ENCODE measurements at places on chromosomes 1 and 21.
A peak's percentile ranks its signal among the peaks of the same experiment; 100 is the strongest.

- DNase-seq: no peak
Measured at GRCh38 chr1:27555700-27556424, 48.1 kb downstream of the AHDC1 start.

GRCh38 chr1:179586107-179586823 is 5.4 kb upstream of the TDRD5 start:
- DNase-seq: peak; percentile 29

DNA sequence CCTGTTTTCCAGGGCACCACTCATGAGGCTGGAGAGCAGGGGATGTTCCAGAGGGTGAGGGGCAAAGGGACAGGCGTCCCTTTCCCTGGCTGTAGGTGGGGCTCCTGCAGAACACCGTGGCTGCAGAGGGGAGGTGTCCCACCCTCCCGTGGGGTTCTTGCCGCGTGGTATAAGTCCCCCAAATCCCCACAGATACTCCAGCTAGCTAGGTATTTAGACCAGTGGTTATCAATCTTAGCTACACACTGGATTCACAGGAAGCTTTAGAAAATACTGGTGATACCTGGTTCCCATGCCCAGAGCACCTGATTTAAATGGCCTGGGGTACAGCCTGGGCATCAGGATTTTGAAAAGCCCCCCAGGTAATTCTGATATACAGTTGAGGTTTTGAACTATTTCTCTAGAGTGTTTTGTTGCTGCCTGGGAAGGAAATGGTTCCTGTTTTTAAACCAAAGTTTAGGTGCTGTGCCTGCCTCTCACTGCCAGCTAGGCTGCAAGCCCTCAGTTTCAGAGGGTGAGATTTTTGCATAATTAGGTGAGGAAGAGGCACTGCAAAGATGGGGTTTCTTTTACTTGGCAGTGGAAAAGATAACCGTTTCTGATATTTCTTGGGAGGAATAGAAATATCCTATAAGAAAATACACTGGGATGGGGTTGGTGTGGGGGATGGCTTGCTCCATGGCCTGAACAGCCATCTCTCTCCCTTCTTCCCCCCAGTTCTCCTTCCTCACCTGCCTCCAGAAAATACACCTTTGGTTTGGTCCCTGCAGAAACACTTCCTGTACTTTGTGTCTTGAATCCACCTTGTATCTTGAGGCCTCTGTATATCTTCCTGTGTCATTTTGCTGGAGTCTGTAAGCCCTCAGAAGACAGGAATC is 51.7 kb downstream of the RASSF5 start:
- no peak for DNase-seq

DNA sequence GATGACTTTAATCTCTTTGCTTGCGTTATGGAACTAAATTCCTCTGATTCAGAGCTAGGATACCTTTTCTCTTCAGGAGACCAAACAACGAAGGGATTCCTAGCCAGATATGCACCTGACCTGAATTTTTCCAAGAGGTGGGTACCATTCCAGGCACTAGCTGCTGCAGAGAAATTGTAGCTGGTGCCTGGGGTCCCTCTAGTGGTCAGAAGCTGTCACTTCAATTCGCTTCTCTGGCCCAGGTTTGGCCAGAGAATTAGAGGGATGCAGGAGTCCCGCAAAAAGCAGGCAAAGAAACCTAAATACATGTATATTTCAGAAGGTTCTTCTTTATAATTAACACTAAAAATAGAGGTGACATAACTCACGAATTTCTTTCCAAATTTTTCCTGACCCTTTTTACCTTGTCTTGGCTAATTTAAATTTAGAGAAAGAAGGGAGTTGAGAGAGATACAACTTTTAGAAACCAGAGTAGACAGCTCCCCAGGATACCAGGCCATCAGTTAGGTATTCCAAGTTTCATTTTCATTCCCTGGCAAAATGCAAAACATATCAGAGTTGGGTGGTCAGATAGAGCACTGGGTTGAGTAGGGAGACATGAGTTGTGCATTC is 9.6 kb downstream of the ACKR1 start:
- peak; percentile 73 for DNase-seq

- no peak for DNase-seq
Measured at GRCh38 chr1:230368363-230368762, 57.8 kb downstream of the PGBD5 start.

GRCh38 chr1:183206538-183207122 is 20.6 kb downstream of the LAMC2 start:
- DNase-seq: no peak

DNA sequence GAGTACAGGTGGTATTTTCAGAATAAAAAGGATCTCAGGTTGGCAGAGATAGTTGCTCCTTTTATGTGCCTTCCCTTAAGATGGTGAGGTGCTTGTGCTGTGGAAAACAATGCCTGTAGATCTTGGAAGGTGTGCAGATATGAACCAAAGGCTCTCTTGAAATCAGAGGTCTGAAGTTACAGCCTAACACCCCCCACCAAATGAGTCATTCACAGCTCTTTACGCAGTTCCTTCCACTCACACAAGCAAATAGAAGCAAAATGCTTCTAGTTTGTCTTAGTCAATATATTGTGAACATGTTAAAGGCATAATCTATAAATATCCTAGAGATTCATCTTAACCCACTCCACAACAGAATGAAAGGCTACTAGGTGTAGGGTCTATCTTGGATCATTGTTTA is 128.9 kb upstream of the NR5A2 start:
- no peak for DNase-seq

DNA sequence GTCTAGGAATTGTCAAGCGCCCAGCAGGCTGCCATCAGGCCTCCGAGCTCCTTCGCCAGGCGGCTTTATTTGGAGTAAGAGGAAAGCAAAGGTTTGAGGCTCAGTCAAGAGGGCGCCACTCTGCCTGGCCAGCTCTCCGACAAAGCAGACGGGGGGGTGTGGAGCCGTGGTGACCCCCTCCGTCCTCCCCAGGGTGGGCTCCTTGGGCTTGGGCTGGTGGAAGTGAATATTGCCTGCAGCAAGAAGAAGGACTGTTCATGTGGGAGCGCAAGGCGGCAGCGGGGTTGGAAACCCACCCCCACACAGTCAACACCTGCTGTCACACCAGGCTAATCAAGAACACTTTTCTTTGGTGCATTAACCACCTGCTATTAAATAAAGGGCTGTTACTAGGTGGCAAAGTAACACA is 14.6 kb downstream of the EPHX1 start:
- no peak for DNase-seq

DNA sequence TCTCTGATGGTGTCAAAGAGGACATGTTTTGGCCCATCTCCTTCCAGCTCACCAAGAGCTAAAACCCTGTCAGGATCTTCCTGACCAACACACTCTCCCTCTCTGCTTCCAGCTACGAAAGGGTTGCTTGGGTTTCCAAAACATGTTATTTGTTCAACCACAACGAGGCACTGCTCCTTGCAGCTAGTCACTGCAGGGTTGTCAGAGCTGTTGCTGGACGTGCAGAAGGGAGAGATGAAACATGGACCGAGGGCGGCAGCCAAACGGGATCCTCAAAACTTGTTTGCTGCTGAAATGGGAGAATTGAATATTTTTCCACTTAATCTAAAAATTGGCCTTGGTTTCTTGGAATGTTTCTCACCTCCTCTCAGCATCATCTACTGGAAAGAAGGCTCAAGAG is 12.4 kb downstream of the ZBTB18 start:
- no peak for DNase-seq

DNA sequence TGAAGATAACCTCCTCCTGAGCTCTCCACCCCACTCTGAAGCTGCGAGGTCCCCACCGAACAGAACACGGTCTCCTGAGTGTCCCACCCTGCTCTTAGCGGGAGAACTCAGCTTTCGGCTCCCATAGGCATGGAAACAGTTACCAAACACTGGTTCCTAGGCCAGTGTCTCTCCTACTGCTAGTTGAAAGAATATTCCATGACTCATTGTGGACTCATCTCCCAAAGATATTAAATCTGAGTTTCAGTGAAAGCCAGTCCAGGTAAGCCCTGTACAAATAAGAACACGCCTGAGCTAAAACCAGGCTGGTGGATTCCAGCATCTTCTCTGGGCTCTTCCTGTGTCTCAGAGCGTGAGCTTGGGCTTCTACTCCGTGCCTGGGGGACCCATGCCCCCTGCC is 107.5 kb upstream of the CLDN14 start:
- DNase-seq: no peak

DNA sequence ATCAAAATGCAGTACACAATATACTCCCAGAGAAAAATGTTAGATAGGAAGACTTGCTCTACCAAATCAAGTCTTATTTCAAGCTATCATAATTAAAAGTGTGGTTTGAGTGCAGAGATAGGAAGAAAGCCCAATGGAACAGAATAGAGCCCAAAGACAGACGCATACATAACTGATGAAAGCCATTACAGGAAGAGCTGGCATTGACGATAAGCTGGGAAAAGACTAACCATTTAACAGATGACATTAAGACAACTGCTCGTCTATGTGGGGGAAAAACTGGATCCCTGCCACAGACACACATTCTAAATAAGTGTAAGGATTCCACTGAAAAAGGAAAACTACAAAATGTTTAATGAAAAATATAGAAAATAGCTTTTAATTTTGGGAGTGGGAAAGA is 85.5 kb downstream of the NGF start:
- DNase-seq: no peak

DNA sequence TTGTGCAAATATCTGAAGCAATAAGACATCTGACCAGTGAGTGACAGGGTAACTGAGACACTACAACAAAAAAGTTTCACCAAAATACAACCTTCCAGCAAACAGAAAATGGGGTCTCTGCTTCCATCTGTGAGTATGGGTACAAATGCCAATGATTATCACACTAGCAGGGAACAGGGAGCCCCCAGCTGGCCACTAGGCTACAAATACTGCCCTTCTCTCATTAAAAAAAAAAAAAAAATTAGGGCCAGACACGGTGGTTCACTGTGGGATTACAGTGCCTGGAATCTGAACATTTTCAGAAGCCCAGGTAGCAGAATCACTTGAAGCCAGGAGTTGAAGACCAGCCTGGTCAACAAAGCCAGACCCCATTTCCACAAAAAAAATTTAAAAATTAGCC is 48.4 kb upstream of the EDARADD start:
- DNase-seq: no peak

- DNase-seq: no peak
Measured at GRCh38 chr1:119108988-119109387, 31.5 kb downstream of the WARS2 start.

GRCh38 chr1:87706779-87707228 is 378.1 kb downstream of the LMO4 start:
- DNase-seq: no peak

DNA sequence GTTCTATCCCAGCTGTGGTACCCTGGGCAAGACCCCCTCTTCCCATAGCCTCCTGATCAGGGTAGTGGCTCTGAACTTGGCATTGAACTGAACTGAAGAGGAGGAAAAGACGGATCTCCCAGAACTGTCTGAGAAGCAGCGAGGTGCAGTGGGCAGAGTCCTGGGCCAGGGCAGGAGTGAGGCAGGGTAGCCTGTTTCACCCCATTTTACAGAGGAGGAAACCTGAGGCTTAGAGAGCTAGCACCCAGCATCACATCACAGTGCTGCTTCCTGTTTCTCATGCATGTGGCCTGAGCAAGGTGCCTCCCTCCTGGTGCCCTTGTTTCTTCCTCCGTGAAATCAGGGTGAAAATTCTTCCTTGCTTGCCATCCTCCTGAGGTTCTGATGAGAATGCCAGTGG is 17.1 kb downstream of the ZNF362 start:
- no peak for DNase-seq

- DNase-seq: peak; percentile 25
Measured at GRCh38 chr1:81237473-81238089, 563.2 kb upstream of the ADGRL2 start.

- DNase-seq: no peak
Measured at GRCh38 chr1:209457401-209458125, 126.0 kb upstream of the CAMK1G start.

DNA sequence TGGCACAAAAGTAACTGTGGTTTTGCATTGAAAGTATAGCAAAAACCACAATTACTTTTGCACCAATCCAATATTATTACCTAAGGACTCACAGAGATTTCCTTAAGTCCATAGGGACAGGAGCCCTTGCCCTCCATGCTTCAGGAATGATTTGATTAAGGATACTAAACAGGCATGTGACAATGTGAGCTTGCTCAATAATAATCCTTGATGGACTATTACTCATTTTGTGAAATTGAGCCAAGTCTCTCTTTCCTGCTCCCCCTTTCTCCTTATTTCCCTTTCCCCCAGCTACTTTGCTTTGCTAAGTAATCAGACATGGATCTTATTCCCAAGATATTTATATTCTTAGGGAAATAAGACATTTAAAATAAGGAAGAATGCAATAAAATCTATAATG is 21.6 kb upstream of the RGL1 start:
- DNase-seq: peak; percentile 59

DNA sequence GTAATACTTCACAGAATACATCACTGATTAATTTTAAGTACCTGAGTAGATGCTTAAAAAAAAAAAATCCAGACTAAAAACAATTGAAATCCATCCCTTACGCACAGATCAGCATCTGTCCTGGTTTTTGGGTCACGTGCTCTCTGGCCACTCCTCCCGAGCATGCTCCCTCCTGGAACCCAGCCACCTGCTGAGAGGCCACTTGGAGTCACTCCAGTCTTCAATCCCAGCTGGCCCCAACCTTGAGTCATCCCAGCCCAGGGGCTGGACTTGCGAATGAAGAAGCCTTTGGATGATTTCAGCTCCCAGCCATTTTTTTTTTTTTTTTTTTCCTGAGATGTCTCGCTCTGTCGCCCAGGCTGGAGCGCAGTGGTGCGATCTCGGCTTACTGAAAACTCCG is 8.9 kb downstream of the MAP1LC3C start:
- peak; percentile 59 for DNase-seq

- DNase-seq: peak; percentile 88
Measured at GRCh38 chr1:207049974-207050391, 1.0 kb downstream of the YOD1 start.

DNA sequence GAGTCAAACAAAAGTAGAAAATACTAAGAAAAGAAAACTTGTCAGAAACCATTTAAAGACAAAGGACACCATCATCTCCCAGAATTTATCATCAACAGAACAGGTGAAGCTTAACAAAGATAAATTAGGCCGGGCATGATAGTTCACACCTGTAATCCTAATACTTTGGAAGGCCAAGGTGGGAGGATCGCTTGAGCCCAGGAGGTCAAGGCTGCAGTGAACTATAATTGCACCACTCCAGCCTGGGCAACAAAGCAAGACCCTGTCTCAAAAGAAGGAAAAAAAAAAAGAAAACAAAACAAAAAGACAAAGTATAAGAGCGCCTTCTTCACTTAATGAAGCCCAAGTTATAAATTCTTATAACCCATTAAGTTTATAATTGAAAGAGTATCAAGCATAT is 25.6 kb downstream of the RERE start:
- no peak for DNase-seq
